T-cell (primary cell): ENCODE measurements at places on chromosomes 5 and 9.

DNA sequence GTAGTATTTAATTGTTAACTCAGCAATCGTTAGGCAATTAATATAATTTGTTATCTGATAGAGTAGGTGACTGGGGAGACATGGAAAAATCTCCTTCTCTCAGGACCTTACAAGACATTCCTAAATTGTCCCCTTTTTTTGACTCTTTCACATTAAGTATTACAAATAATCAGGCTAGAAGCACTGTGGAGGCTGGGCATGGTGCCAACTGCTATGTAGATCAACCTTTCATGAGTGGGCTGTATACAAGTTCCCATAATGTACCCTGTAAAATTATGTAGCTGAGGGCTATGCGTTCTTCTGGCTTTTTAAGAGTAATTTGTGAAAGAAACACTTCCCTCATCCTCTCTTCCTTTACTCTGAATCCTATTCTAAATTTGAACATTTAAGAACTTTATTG lies 140.2 kb downstream of the NFIB start:
- no peak for DNase-seq

- DNase-seq: no peak
Observed at GRCh38 chr9:125989090-125989501, 241.9 kb downstream of the PBX3 start.

- no peak for DNase-seq
Observed at GRCh38 chr9:36080519-36080918, 43.8 kb downstream of the RECK start.

GRCh38 chr5:64789457-64789856 lies 20.7 kb downstream of the CWC27 start:
- no peak for DNase-seq

- peak; percentile 4 for DNase-seq
Observed at GRCh38 chr9:113309204-113309813, 6.1 kb upstream of the RNF183 start.

GRCh38 chr9:121322037-121322736 lies 47.9 kb downstream of the STOM start:
- no peak for DNase-seq

GRCh38 chr9:125356032-125356431 lies 94.4 kb downstream of the GAPVD1 start:
- no peak for DNase-seq

- DNase-seq: no peak
Observed at GRCh38 chr9:34386656-34387055, 10.0 kb upstream of the MYORG start.

DNA sequence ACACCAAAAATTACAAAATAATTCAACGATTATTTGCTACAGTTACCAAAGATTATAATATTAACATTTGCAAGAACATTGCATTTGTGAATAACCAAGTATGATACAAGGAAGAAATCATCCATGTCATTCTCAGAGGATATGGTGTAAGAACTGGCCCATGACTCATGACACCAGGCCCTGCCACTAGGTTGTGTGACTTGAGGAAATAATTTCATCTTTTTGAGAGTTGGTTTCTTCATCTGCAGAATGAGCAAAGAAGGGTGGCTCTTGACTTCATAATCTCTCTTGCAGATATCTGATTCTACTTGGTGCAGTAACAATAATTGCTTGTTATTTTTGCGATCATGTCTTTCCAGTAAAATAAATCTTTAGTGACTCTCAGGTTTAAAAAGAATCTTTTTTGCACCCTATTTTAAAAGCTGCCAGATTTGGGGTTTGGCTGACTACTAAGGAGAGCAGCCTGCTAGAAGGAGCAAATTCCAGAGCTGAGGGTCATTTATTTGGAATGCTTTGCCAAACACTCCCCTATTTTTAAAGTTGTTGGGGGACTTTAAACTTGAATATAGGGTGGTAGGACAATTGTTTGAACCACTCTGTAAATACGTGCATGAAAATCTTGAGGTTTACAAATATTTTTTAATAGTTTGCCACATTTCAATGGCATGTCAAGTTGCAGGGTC lies 23.5 kb downstream of the ITGA1 start:
- no peak for DNase-seq

GRCh38 chr5:43016217-43016779 lies 23.8 kb downstream of the ANXA2R start:
- DNase-seq: no peak

GRCh38 chr5:132469380-132470009 lies 21.1 kb downstream of the IRF1 start:
- DNase-seq: peak; percentile 5

DNA sequence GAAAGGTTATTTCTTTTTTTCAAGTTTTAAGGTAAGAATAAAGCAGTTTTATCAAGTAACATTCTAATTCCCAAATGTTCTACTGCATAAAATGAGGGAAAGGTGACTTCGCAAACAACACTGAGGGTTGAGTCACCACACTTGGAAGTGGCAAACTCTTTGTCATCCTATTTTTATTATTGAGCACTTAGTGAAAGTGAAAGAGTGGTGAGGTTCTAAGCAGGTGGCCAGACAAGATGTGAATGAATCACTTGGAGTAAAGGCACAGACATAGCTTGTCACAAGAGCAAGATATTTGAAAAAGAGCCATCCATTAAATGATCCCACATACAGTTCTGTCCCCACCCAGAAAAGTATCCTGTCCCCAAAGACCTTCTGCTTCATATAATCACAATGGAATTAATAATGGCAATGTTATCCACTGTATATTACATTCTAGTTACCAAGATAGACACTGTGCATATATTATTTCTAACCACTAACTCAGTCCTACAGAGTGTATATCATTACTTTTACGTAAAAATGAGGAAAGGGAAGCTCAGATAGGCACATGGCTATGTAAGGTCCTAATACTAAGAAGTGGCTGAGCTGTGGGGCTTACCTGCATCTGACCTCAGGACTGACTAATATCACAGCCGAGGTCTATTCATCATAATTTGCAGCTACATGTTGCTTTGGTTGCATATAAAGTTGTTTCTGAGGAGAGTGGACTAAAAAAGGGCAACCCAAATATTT lies 730.4 kb upstream of the MEF2C start:
- DNase-seq: no peak

- no peak for DNase-seq
Observed at GRCh38 chr5:141734501-141735229, 52.6 kb upstream of the ARAP3 start.

DNA sequence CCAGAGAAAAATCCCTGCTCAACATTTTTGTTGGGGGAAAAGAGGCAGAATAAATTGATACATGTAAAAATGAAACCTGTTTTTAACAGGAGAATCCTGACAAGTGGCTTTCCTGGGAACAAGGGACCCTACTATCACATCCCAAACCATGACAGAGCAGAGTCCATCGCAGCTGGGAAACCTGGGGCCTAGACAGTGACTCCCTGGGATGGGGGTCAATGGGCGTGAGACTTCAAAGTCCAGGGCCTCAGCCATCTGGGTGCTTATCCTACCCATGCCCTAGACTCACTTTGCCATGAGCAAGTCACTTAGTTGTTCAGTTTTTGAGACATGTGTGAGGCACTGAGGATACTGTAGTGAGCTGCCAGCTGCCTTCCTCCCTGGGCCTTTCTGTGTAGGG lies 5.7 kb downstream of the TCOF1 start:
- no peak for DNase-seq

GRCh38 chr9:135129137-135129695 lies 41.7 kb downstream of the OLFM1 start:
- DNase-seq: no peak
